ENCODE measurements at places on chromosomes 16 and 17. TPM values are rescaled to one million over a fixed set of nuclear protein-coding genes. Genes with fewer than 3 reads are reported as not detected.

- H3K36me3 ChIP-seq, result no peaks in the 10 kb centered on the region
- H3K4me3 ChIP-seq, result no peak overlapping the region
- no peaks in the 10 kb centered on the region for H3K27me3 ChIP-seq
- H3K27ac ChIP-seq, result no peak overlapping the region
- H3K4me1 ChIP-seq, result no peaks in the 10 kb centered on the region
- no peak for DNase-seq
Measured at GRCh38 chr17:17060930-17061329, 18.7 kb downstream of the MPRIP start.

GRCh38 chr16:49277766-49278566, 3.7 kb downstream of the CBLN1 start:
- H3K4me3 ChIP-seq, result no peak overlapping the region
- no peaks in the 10 kb centered on the region for H3K36me3 ChIP-seq
- DNase-seq, result no peak
- no peaks in the 10 kb centered on the region for H3K4me1 ChIP-seq
- no peak overlapping the region for H3K27ac ChIP-seq

DNA sequence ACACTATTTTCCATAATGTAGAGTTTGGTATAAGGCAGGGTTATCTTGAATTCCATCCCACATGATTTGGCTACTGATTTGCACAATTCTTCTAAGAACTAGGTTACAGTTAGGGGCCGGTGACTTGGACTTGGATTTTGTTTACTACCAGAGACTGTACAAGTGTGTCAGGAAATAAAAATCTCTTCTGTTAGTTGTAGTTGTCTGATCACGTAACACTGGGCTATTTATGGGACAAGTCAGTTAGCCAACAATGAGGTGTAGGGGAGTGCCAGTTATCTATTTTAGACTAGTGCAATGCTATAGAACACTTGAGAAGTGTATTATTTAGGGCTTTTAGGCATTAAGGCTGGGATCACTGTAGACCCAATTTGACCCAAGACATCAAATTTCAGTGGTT, 39.7 kb upstream of the GHDC start:
- H3K27me3 ChIP-seq, result no peaks in the 10 kb centered on the region
- no peak overlapping the region for H3K4me3 ChIP-seq
- no peak for DNase-seq
- H3K4me1 ChIP-seq, result peaks cover 13% of the 10 kb centered on the region
- no peaks in the 10 kb centered on the region for H3K36me3 ChIP-seq
- no peak overlapping the region for H3K27ac ChIP-seq

DNA sequence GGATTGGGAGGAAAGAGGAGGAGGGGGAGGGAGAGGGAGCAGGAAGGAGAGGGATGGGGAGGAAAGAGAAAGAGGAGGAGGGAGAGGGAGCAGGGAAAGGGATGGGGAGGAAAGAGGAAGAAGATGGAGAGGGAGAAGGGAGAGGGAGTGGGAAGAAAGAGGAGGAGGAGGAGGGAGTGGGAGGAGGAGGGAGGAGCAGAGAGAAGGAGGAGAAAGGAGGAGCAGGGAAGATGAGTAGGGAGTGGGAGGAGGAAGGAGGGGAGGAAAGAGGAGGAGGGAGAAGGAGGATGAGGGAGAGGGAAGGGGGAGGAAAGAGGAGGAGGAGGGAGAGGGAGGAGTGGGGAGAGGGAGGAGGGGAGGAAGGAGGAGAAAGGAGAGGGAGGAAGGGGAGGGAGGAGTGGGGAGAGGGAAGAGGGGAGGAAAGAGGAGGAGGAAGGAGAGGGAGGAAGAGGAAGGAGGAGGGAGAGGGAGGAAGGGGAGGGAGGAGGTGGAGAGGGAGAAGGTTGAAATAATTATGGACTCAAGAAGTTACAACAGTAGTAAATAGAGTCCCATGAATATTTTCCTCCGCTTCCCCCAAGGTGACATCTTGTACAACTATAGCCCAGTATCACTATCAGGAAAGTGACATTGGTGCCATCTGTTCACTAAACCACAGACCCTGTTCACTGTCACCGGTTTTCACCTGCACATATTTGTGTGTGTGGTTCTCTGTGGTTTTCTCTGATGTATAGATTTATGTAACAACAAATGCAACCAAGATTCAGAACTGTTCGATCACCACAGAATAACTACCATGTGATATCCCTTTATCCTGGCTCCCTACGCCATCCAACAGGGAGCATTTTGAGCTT, 325.3 kb upstream of the EEF2KMT start:
- H3K27me3 ChIP-seq, result no peaks in the 10 kb centered on the region
- H3K4me3 ChIP-seq, result no peak overlapping the region
- no peaks in the 10 kb centered on the region for H3K36me3 ChIP-seq
- H3K27ac ChIP-seq, result no peak overlapping the region
- H3K4me1 ChIP-seq, result no peaks in the 10 kb centered on the region

- H3K36me3 ChIP-seq, result no peaks in the 10 kb centered on the region
- H3K27ac ChIP-seq, result no peak overlapping the region
- no peaks in the 10 kb centered on the region for H3K4me1 ChIP-seq
- no peak overlapping the region for H3K4me3 ChIP-seq
- DNase-seq, result no peak
Measured at GRCh38 chr17:34913001-34913400, 48.3 kb downstream of the CCT6B start.

- H3K4me1 ChIP-seq, result peaks cover 34% of the 10 kb centered on the region
- no peaks in the 10 kb centered on the region for H3K27me3 ChIP-seq
- H3K27ac ChIP-seq, result no peak overlapping the region
- no peak overlapping the region for H3K4me3 ChIP-seq
- H3K36me3 ChIP-seq, result no peaks in the 10 kb centered on the region
- DNase-seq, result no peak
Measured at GRCh38 chr16:75070012-75070841, 46.4 kb downstream of the LDHD start.

- peak overlapping the region; percentile 5 for H3K27ac ChIP-seq
- DNase-seq, result no peak
- no peaks in the 10 kb centered on the region for H3K4me1 ChIP-seq
Measured at GRCh38 chr16:67518676-67519075, 10.0 kb upstream of the RIPOR1 start.

- no peaks in the 10 kb centered on the region for H3K4me1 ChIP-seq
- H3K36me3 ChIP-seq, result no peaks in the 10 kb centered on the region
- H3K27me3 ChIP-seq, result no peaks in the 10 kb centered on the region
Measured at GRCh38 chr16:74034200-74034599, 262.4 kb upstream of the PSMD7 start.

DNA sequence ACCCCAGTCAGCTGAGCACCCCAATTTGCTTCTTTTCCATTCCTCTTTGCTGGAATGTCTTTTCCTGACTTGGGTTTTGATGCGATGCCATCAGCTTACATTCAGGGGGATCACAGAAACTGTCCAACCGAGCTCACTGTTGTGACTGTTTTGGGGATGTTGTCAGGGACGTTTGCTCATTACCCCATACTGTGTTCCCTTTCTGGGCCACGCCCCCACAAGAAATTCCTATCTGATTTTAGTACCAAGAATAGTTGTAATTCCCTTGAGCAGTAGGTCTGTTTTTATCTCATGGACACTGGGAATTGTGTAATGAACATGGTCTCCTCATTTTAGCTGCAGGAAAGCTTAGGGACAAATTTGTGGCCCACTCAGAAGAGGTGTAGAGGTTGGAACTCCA, 2.6 kb upstream of the NTN1 start:
- H3K27ac ChIP-seq, result no peak overlapping the region
- peaks cover 27% of the 10 kb centered on the region for H3K4me1 ChIP-seq
- DNase-seq, result no peak
- H3K27me3 ChIP-seq, result peaks cover 61% of the 10 kb centered on the region
- H3K36me3 ChIP-seq, result no peaks in the 10 kb centered on the region

DNA sequence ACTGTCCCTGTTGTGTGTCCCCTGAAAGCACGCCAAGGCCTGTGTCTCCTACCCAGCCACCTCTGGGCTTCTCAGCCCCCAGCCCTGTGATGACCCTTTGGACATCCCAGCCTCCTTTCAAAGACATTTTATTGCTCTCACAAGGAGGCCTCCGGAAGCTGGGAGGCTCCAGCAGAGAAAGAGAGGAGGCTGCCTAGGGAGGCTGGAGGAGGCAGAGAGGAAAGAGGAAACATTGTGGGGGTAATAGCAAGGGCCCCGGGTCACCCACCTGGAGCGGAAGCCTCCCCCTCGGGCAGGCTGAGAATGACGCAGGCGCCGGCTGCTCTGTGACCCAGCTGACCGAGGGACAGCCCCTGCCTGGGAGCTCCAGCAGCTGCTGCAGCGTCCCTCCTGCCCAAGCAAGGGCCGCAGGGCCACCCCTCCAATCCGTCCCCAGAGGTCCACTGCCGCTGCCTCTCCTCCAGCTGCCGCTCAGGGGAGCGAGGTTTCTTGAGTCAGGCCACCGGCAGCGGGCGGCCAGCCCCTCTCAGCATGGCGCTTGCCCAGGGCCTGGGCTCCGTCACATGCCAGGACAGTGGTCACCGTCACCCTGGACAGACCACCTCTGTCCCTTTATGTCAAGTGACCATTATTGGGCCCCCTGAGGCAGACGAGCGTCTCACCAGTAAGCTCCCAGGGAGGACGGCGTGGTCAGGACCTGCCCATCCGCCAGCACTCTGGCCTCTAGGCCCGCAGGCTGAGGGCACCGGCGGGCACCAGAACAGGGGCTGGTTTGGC, 29.3 kb downstream of the ACTG1 start:
- no peaks in the 10 kb centered on the region for H3K27me3 ChIP-seq
- H3K36me3 ChIP-seq, result no peaks in the 10 kb centered on the region
- DNase-seq, result peak; percentile 23
- no peak overlapping the region for H3K27ac ChIP-seq
- peak overlapping the region; percentile 68 for H3K4me3 ChIP-seq

DNA sequence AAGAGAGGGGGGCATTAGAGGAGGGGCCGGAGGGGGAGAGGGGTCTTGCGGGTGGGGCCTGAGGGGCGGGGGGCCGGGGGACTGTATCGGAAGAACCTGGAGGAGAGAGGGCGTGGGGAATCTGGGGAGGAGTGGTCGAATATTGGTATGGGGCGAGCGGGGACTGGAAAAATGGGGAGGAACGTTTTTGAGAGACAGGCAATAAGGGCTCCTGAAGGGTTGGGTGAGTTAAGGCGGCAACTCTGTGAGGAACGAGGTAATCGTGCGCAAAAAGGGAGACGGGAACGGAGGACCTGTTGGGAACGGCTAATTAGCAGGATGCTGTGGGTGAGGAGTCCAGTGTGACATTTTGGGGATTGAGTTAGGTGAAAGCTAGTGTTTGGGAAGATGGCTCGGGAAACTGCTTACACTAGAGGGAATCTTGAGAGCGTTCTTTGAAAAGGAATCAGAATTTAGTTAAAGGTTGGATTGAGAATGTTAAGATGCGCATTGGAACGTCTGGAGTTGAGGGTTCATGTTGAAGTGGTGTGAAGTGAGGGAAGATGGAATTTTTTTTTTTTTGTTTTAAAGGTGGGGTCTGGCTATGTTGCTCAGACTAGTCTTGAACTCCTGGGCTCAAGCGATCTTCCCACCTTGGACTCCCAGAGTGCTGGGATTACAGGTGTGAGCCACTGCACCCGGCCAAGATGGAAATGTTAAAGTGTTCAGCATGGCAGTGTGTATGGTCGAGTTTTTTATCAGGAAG, 662 bp downstream of the WIPF2 start:
- H3K27me3 ChIP-seq, result no peaks in the 10 kb centered on the region
- H3K27ac ChIP-seq, result peak overlapping the region; percentile 92
- no peaks in the 10 kb centered on the region for H3K36me3 ChIP-seq
- peaks cover 24% of the 10 kb centered on the region for H3K4me1 ChIP-seq
- peak; percentile 30 for DNase-seq

DNA sequence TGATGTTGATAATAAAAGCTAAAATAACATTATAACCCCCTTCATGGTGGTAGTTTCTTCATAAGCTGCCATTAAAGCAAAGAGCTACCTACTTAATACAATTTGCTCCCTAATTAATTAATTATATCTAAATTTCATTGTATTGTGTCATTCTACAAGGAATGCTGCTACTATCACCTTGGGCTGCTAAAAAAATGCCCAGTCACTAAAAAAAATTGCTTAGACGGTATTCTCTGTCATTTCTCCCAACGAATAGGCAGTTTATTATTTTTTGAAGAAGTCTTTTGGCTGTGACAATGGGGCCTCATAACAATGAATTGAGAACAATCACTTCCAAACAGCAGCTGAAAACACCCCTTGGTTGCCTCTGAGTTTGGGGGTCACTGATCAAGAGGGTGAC, 59.5 kb downstream of the XYLT1 start:
- no peak overlapping the region for H3K4me3 ChIP-seq
- peaks cover 6% of the 10 kb centered on the region for H3K36me3 ChIP-seq
- no peak overlapping the region for H3K27ac ChIP-seq
- no peak for DNase-seq

DNA sequence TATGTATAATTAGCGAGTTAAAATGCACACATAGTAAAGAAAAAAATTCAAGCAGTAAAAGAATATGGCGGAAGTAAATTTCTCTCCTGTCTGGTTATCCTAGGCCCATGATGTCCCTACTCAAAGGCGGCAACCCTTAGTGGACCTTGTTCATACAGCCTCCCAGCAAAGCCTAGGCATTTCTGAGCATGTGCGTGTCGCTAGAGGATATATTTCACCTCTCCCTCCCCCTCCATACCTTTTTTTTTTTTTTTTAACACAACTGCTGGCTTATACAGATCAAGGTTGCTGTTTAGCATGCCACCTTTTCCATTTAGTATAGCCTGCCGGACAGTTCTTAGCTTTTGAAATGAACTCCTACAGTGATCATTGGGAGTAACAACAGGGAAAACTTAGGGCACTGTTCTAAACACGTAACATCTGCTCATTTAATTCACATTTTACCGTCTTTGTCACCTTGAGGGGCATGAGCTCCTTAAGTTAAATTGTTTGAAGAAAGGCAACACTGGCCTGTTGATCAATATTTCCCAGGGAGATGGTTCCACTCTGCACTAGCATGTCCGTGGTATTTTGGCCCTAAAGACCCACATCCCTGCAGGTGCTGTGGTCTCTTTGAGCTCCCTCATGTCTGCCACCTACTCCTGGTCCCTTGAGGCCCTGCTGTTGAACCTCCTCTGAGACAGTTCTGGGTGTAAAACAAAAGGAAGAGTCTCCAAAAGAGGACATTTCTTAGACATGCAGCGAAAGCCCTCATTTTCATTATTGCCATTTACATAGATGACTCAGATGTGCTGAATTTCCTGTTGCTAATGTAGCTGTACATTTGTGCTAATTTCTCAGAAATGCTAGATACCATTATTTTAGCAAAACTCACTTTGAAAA, 4.1 kb upstream of the TNFRSF13B start:
- DNase-seq, result no peak
- H3K4me3 ChIP-seq, result no peak overlapping the region
- H3K27ac ChIP-seq, result no peak overlapping the region
- no peaks in the 10 kb centered on the region for H3K36me3 ChIP-seq

- no peak overlapping the region for H3K27ac ChIP-seq
- peaks cover 21% of the 10 kb centered on the region for H3K36me3 ChIP-seq
Measured at GRCh38 chr17:37541880-37542660, 52.4 kb downstream of the DUSP14 start.

- no peaks in the 10 kb centered on the region for H3K4me1 ChIP-seq
- no peaks in the 10 kb centered on the region for H3K36me3 ChIP-seq
- no peak overlapping the region for H3K27ac ChIP-seq
- no peaks in the 10 kb centered on the region for H3K27me3 ChIP-seq
- no peak overlapping the region for H3K4me3 ChIP-seq
- DNase-seq, result no peak
Measured at GRCh38 chr17:53470626-53471025, 352.1 kb upstream of the KIF2B start.

The CDH8 gene
- total RNA-seq, result not detected

The SNAI3 gene
- 8.3 TPM for total RNA-seq

The CD7 gene
- total RNA-seq, result 135 TPM

The MYO15B gene
- 382 TPM for total RNA-seq

The ZFP3 gene
- 4.0 TPM for total RNA-seq

The TP53TG3C gene
- total RNA-seq, result not detected

The NPIPA5 gene
- 6.5 TPM for total RNA-seq

The MAF gene
- 80.6 TPM for total RNA-seq

The OR2C1 gene
- total RNA-seq, result not detected

Data from T-cell (primary cell).